ENCODE measurements at places on chromosomes 4 and X.
A peak's percentile ranks its signal among the peaks of the same experiment; 100 is the strongest.

DNA sequence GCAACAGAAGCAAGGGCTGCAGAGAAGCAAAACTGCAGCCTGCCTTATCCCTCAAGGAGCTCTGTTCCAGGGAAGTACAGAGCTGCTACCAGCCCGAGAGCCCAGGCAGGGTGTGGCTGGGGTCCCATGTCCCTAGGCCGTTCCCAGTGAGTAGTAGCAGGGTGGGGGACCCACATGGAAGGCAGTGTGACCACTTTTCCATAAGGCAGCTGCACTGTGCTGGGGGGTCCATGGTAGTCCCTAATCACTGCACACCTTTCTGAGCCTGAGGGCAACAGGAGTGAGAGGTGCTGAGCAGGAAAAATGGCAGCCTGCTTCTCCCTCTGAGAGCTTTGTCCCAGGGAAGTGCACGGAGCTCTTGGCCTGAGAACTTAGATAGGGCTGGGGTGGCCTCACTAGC is 135.9 kb downstream of the SH3BGRL start:
- no peak for DNase-seq

- no peak for DNase-seq
Measured at GRCh38 chr4:48596336-48596735, 106.3 kb downstream of the ZAR1 start.

- no peak for DNase-seq
Measured at GRCh38 chr4:68175562-68176155, 46.0 kb upstream of the TMPRSS11F start.

- DNase-seq, result no peak
Measured at GRCh38 chr4:155658681-155659064, 8.0 kb upstream of the GUCY1A1 start.

GRCh38 chrX:147478899-147479298 is 432.8 kb upstream of the FMR1 start:
- no peak for DNase-seq

DNA sequence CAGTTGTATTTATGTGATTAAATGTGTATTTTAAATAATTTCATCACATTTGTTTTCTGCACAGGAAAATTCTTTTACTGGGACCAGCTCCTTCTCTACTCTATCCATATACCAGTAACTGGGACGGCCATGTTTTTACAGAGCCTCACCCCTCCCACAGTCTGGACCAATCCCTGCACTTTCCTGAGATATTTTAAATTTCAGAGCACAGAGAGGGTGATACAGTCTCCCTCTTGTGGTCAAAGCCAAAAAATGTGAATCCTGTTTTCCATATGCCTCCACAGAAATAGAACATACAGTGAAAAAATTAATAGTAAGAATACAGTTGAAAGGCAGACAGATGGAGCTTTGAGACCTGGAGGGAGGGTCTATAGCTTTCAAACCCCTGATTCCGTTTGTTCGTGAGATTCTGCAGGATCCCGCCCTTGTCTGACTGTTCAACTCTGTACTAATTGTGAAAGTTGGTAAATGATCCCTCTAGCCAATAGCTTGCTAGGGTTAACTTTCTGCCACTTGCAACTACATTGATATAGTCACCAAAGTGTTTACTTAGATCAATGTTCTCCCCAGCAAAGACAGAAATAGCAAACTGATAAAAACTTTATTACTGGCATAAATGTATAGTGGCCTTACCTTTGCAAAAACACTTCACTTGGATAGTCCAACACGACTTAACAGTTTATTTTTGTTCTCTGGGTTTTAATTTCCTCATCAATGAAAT is 172.2 kb downstream of the PPARGC1A start:
- DNase-seq, result no peak

GRCh38 chrX:72029483-72030411 is 102.0 kb downstream of the RTL5 start:
- DNase-seq, result peak; percentile 67

- DNase-seq, result no peak
Measured at GRCh38 chr4:114076899-114077570, 97.6 kb upstream of the ARSJ start.

- DNase-seq, result no peak
Measured at GRCh38 chrX:55867708-55868107, 150.2 kb downstream of the RRAGB start.

GRCh38 chr4:15550491-15550890 is 80.8 kb downstream of the CC2D2A start:
- no peak for DNase-seq

Data from thyroid gland (tissue), 4 donors.